ENCODE measurements at places on chromosomes 12 and 14. TPM values are rescaled to one million over a fixed set of nuclear protein-coding genes. Genes with fewer than 3 reads are reported as not detected.

The NTS gene
- total RNA-seq: not detected

DNA sequence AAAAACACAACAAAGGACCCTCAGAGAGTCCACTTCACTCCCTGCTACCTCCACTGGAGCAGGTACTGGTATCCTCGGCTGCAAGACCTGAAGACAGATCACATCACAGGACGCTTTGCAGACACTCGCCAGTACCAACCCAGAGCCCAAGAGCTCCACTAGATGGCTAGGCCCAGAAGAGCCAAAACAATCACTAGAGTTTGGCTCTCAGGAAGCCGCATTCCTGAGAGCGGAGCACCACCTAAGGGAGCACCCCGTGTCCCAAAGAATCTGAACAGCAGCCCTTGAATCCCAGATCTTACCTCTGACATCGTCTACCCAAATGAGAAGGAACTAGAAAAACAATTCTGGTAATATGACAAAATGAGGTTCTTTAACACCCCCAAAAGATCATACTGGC lies 399.8 kb downstream of the RAD51B start:
- H3K27ac ChIP-seq: no peak overlapping the region
- H3K4me1 ChIP-seq: peaks cover 3% of the 10 kb centered on the region
- DNase-seq: no peak
- H3K4me3 ChIP-seq: no peak overlapping the region

DNA sequence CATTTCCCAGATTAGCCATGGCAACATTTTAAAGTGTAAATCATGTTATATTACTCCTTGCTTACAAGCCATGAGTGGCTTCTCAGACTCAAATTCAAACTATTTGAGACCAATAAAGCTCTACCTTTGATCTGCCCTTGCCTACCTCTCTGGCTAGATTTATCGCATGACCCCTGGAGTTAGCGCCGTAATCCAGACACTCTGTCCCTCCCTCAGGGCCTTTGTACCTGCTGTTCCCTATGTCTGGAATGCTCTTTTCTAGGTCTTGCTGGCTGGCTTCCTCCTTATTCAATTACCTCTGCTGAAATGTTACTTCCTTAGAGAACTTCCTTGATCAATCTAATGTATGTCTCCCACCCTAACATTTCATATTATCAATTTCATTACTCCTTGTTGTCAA lies 16.3 kb downstream of the SIX4 start:
- H3K36me3 ChIP-seq: no peaks in the 10 kb centered on the region
- H3K4me1 ChIP-seq: no peaks in the 10 kb centered on the region
- no peak for DNase-seq
- no peak overlapping the region for H3K4me3 ChIP-seq
- no peak overlapping the region for H3K27ac ChIP-seq

GRCh38 chr12:124094188-124094587 lies 121.2 kb downstream of the ZNF664 start:
- H3K4me3 ChIP-seq: no peak overlapping the region
- H3K36me3 ChIP-seq: no peaks in the 10 kb centered on the region
- no peak overlapping the region for H3K27ac ChIP-seq
- no peak for DNase-seq
- H3K4me1 ChIP-seq: no peaks in the 10 kb centered on the region

- DNase-seq: no peak
- no peak overlapping the region for H3K4me3 ChIP-seq
- no peak overlapping the region for H3K27ac ChIP-seq
- H3K4me1 ChIP-seq: no peaks in the 10 kb centered on the region
These were observed 106.0 kb downstream of the TXNDC16 start for GRCh38 chr14:52446355-52446754.

The SLC39A9 gene
- total RNA-seq: 51.3 TPM

- H3K4me3 ChIP-seq: no peak overlapping the region
- H3K4me1 ChIP-seq: no peaks in the 10 kb centered on the region
- H3K27ac ChIP-seq: no peak overlapping the region
- H3K36me3 ChIP-seq: no peaks in the 10 kb centered on the region
These were observed 121.9 kb downstream of the SPTSSA start for GRCh38 chr14:34340025-34340625.

DNA sequence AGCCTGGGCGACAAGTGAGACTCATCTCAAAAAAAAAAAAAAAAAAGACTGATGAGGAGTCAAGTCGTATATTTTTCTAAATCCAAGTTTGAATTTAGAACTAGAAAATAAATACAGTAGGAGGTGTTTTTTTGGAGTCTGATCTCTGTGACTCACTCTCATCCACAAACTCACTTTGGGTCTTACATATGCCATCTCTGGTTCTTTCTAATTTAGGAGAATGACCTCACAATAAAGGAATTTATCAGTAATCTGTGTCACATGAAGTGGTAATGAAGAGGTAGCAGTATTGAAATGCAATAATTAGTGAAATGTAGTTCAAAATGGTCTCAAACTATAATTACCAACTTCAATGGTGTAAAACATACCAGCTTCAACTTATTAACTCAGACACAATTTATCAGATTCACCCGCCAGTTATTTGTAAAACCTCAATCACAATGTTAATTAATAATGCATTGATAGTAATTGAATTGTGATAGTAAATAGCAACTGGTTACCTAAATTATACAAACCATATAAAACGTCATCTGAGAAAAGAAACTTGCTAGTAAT lies 4.4 kb upstream of the CFL2 start:
- no peaks in the 10 kb centered on the region for H3K27me3 ChIP-seq

DNA sequence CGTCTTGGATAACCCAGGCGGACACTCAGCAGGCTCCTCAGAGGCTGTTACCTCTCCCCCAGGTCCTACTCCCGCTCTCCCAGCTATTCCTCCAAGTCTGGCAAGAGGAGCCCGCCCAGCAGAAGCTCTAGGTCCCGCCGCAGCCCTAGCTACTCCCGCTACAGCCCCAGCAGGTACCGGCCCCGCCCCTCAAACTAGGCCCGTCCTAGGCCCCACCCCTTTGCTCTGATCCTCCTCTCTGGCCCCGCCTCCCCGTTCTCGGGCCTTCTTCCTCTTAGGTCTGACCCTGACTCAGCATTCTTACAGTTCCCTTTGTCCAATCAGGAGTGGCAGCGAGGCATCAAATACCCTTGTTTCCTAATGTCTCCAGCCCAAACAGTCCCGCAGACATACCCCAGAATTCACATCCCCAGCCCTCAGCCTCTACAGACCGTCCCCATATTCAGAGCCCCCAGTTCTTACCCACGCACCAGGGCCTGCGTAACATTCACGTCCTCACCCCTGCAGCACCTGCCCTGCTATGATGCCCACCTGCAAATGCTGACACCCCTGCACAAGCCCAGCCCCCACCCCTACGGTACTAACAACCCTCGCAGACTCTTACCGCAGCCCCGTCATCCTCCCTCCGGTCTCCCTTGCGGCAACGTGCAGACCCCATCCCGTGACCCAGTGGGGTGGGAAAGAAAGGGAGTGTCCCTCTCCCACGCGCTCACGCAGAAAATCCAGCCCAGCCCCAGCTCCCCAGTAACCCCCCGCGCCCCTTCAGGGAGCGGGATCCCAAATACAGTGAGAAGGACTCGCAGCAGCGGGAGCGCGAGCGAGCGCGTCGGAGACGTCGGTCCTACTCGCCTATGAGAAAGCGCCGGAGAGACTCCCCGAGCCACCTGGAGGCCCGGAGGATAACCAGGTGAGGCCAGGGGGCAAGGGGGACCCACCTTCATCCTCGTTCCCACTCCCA lies 25.0 kb upstream of the HSPB8 start:
- no peaks in the 10 kb centered on the region for H3K27me3 ChIP-seq
- DNase-seq: no peak
- H3K36me3 ChIP-seq: no peaks in the 10 kb centered on the region
- no peak overlapping the region for H3K4me3 ChIP-seq
- H3K4me1 ChIP-seq: no peaks in the 10 kb centered on the region

DNA sequence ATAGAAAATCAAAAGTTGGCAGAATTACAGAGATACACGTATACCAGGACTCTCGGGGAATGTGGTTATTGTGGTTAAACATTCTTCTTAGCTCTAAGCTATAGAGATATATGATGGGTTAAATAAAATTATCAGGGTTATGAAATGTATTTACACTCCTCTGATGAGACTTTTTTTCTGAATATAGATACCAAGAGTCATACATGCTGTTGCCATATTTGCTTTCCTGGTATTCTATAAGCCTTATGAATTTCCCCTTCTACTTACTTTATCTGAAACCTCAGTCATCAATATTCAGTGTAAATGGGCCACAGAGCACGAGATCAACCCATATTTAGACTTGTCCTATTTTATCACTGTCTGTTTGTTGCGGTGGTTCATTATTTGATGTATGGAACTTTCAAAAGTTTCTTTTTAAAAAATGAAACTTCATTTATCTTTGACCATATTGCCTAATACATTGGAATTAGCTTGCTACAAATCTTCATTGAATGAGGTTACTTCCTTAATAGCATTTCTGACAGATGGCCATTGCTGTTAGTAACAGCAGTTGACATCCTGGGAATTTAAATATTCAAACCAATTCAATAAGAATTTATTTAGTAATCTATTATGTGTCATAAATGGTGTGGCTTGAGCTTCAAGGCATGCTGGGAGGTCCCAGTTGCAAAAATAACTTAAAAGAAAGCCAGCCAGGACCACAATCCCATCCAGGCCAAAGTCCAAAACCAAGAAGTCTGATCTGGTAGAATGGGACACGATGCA lies 393.5 kb downstream of the PCNX1 start:
- DNase-seq: no peak
- no peaks in the 10 kb centered on the region for H3K36me3 ChIP-seq
- no peaks in the 10 kb centered on the region for H3K27me3 ChIP-seq
- no peak overlapping the region for H3K4me3 ChIP-seq

- no peak overlapping the region for H3K4me3 ChIP-seq
- H3K27ac ChIP-seq: no peak overlapping the region
- no peak for DNase-seq
- peaks cover 2% of the 10 kb centered on the region for H3K4me1 ChIP-seq
- no peaks in the 10 kb centered on the region for H3K36me3 ChIP-seq
These were observed 18.8 kb upstream of the RCOR1 start for GRCh38 chr14:102573591-102574046.

DNA sequence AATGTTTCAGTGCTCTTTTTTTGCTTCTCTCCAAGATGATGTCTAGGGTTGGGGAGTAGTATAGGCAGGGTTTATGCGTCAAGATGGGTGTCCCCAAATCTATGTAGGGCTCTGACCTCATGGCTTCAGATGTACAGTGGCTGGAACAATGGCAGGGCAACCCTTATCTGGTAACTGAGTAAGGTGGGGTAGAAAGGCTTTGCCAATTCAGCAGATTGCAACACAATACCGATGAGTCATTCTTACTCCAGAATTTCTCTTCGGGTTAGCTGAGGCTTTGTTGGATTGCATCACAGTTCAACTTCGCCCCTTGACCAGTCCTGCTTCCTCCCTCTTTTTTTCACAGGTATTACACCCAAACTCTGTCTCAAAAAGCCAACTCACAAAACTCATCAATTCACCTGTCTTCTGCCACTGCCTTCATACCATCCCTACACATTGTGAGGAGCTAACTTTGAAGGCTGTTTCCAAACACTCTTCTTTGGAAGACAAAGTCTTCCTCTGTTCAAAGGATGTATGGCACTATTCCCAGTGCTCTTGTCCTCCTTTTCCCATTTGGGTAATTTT lies 190.2 kb upstream of the CNOT2 start:
- no peak overlapping the region for H3K27ac ChIP-seq
- peaks cover 4% of the 10 kb centered on the region for H3K4me1 ChIP-seq
- no peak overlapping the region for H3K4me3 ChIP-seq
- H3K27me3 ChIP-seq: no peaks in the 10 kb centered on the region
- H3K36me3 ChIP-seq: no peaks in the 10 kb centered on the region

GRCh38 chr12:26712892-26713291 lies 120.1 kb downstream of the ITPR2 start:
- H3K4me3 ChIP-seq: no peak overlapping the region
- H3K36me3 ChIP-seq: no peaks in the 10 kb centered on the region
- no peak for DNase-seq

GRCh38 chr14:30078811-30079402 lies 151.3 kb upstream of the PRKD1 start:
- H3K36me3 ChIP-seq: no peaks in the 10 kb centered on the region
- no peaks in the 10 kb centered on the region for H3K4me1 ChIP-seq
- H3K27me3 ChIP-seq: no peaks in the 10 kb centered on the region
- DNase-seq: no peak
- no peak overlapping the region for H3K4me3 ChIP-seq
- no peak overlapping the region for H3K27ac ChIP-seq

GRCh38 chr12:115044073-115044472 lies 360.1 kb upstream of the TBX3 start:
- DNase-seq: no peak
- no peaks in the 10 kb centered on the region for H3K36me3 ChIP-seq
- no peak overlapping the region for H3K4me3 ChIP-seq
- H3K27me3 ChIP-seq: no peaks in the 10 kb centered on the region

DNA sequence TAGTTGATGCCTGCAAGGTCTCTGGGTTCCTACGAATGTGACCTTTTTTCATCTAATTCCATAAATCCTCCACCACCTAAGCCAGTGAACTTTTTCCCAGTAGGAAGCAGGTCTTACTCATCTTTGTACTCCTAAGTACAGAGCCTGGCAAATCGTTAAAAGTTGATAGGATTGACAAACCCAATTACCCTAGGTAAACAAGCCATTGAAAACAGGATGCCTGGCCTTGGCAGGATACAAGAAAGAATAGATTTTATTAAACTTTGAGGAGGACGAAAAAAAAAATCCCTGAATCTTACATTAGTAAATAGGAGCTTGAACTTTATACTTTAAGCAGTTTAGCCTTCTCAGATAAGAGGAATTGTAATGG lies 5.6 kb downstream of the TBPL2 start:
- peaks cover 31% of the 10 kb centered on the region for H3K4me1 ChIP-seq
- no peaks in the 10 kb centered on the region for H3K36me3 ChIP-seq
- H3K4me3 ChIP-seq: peak overlapping the region; percentile 14
- H3K27ac ChIP-seq: no peak overlapping the region
- no peaks in the 10 kb centered on the region for H3K27me3 ChIP-seq

The LRTM2 gene
- not detected for total RNA-seq

The PTPRQ gene
- not detected for total RNA-seq

GRCh38 chr12:54917001-54917488 lies 62.7 kb downstream of the MUCL1 start:
- no peaks in the 10 kb centered on the region for H3K27me3 ChIP-seq
- no peaks in the 10 kb centered on the region for H3K4me1 ChIP-seq
- DNase-seq: no peak
- no peak overlapping the region for H3K4me3 ChIP-seq

All from CD8-positive, alpha-beta memory T cell (primary cell).